ENCODE measurements at places on chromosomes 16 and 17.

GRCh38 chr17:40553694-40554534, 11.4 kb downstream of the CCR7 start:
- DNase-seq: no peak

DNA sequence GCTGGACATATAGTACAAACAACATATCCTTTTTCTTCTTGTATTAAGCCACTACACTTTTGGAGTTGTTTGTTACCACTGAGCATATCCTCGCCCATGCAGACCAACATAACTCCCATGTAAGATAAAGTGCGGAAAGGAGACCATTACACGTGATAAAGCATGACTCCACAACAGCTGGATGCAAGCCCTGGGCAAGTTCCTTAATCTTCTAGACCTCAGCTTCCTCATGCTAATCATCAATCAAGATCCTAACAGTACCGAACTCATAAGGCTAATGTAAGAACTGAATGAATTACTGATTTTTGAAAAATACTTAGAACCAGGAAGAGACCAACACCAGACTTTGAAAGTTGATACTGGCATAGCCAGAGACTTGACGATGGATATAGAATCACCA, 47.0 kb upstream of the GSG1L start:
- no peak for DNase-seq

DNA sequence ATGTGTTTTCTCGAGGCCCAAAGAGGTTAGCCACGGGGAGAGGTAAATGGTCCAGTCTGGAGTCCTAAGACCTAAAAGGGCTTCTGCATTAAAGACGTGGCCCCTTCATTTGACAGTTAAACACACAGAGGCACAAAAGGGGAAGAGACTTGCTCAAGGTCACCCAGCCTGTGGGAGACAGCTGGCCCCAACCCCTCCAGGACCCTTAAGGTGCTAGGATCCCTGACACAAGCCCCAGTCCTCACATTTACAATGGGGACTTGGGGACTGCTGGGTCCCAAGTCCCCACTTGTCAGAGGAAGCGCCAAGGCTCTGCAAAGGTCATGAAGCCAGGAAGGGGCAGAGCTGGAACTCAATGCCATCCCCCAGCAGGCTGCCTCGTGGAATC, 1.7 kb downstream of the ABAT start:
- DNase-seq: no peak

- DNase-seq: peak; percentile 29
These were observed 12.8 kb downstream of the EVPL start for GRCh38 chr17:76014100-76014924.

GRCh38 chr17:50507871-50508572, at the start of gene MYCBPAP:
Gene MYCBPAP, plus strand, starts transcription at chr17:50508439. Its CDS starts 236 bp downstream, at chr17:50508675.
- peak; percentile 83 for DNase-seq

GRCh38 chr17:57987581-57988300, at the start of gene VEZF1:
Gene VEZF1, minus strand, starts transcription at chr17:57988254. Its CDS starts 143 bp downstream, at chr17:57988111.
- peak; percentile 72 for DNase-seq

GRCh38 chr17:83190601-83191387, 111.4 kb downstream of the METRNL start:
- DNase-seq: no peak

DNA sequence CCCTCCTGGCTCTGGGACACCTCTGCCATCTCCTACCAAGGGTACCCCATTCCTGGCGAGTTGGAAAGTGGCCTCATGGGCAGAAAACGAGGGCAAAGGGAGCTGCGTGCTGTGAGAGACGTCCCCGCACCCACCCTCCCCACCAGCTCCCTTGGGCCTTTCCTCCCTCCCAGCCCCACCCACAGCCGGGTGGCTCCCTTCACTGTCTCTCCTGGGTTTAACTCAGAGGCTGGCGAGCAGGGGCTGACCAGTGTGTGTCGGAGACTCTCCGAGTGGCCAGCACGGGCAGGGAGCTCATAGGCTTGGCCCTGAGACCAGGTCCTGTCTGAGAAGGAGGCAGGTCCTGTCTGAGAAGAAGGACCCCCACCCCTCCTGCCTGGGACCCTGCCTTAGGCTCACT, 26.1 kb downstream of the METRNL start:
- DNase-seq: no peak

DNA sequence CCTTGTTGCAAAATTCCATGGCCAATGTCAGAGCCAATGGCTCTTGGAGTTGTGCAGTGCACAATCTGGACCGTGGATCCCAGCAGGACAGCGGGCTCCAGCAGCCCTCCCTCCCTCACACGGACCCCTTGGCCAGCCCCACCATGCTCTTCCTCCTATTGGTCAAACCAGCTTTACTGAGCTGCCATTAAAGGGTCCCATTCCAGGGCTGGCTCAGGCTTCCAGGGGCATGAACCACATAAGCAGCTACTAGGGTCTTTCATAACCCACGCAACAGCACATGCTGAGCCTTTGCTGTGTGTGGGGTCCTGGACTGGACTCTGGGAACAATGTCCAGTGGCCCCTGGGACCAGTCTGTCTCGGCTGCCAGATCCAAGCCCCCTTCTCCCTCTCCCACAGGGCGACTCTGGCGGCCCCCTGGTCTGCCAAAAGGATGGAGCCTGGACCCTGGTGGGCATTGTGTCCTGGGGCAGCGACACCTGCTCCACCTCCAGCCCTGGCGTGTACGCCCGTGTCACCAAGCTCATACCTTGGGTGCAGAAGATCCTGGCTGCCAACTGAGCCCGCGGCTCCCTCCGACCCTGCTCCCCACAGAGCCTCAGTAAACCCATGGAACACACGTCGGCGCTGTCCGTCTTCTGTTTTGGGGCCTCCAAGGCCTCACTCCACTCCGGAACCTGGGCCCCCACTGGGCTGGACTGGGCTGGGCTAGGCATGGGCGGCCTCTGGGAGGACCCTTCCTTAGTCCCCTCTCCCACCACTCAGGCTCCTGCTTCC, 5.7 kb downstream of the CTRB1 start:
- peak; percentile 1 for DNase-seq

DNA sequence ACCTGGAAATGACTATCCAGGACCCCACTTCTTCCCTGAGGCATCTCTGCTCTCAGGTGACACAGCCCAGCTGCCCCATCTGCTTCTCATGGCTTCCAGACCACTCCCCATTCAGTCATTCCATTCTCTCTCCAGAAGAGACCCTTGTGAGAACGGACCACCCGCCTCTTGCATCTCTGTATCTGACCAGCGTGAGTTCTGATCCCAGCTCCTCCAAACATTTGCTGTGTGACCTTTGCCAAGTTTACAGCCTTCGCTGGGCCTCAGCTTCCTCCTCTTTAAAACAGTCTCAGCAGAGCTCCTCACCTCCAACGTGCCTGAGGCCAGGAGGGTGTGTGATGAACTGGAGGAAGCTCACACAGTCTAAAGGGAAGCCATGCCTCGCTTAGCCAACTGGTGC, 39.6 kb downstream of the C16orf82 start:
- DNase-seq: no peak

GRCh38 chr16:85091522-85091910, 20.8 kb downstream of the CIBAR2 start:
- no peak for DNase-seq

DNA sequence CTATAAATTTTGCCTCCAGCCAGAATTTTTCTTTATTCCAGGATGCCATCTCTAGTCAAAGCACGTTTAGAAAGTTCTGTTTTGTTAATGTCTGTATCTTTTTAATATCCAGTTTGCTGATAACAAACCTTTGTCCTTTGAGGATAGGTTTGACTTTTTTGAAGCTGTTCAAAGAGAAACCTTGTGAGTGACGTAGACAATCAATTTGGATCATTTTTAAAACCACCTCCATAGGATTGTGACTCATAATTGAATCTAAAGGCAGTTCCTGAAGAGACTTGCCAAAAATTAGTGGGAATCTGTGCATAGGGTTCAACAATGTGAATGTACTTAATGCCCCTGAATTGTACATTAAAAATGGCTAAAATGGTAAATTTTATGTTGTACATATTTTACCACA, 5.9 kb downstream of the KRT31 start:
- no peak for DNase-seq

DNA sequence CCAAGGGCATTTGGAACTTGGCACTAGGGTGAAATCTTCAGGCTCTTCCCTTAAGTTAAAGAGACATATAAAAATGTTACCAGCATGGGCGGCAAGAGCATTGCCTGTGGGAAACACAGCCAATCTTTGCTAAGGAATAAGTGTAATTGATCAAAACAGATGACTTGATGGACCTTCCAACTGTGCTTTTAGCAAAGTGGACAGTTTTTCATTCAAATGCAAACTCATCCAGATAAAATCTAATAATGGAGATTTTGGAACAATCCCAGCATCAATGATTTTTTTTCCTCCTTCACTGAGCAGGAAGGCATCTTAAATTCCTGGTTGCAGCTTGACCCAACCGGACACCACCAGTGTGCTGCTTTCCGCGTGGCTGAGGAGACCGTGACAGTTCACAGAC, 42.9 kb upstream of the BHLHA9 start:
- DNase-seq: no peak

DNA sequence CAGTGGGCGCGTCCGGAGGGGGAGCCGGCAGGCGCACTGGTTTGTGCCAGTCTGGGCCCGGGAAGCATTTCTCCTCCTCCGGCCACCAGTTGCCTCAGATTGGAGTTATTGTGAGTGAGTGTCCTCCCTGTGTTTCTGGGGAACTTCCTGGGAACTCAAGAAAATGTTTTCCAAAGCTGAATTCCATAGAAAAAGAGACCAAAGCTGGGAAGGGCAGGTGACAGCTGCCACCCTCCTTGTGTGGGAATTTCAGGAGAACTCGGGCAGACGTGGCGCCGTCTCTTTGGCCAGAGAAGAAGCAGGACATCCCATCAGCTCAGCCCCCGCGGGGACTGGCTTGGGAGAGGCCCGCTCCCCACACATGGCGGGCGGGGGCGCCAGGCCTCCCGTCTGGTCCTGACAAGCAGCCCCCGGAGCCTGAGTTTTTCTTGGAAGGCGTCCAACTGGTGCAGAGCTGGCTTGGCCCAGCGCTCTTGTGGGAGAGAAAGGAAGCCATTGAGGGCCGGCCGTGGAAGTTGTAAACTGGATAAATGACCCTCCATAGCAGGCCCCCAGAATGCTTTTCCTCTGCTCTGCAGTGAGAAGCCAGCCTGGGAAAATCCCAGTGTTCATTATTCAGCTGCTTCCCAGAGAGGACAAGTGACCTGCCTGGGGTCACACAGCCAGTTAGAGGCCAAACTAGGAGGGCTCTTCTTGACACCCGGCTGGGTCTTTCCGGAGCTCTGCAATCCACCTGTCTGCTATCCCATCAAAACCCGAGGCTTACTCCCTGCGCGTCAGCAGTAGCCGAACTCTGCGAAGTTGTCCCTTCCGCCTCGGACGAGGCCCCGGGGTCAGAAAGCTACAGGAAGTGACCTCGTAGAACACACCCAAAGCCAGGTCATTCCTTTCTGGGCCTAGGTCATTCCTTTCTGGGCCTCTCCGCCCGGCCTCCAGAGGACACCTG, 39.2 kb upstream of the GSE1 start:
- no peak for DNase-seq

DNA sequence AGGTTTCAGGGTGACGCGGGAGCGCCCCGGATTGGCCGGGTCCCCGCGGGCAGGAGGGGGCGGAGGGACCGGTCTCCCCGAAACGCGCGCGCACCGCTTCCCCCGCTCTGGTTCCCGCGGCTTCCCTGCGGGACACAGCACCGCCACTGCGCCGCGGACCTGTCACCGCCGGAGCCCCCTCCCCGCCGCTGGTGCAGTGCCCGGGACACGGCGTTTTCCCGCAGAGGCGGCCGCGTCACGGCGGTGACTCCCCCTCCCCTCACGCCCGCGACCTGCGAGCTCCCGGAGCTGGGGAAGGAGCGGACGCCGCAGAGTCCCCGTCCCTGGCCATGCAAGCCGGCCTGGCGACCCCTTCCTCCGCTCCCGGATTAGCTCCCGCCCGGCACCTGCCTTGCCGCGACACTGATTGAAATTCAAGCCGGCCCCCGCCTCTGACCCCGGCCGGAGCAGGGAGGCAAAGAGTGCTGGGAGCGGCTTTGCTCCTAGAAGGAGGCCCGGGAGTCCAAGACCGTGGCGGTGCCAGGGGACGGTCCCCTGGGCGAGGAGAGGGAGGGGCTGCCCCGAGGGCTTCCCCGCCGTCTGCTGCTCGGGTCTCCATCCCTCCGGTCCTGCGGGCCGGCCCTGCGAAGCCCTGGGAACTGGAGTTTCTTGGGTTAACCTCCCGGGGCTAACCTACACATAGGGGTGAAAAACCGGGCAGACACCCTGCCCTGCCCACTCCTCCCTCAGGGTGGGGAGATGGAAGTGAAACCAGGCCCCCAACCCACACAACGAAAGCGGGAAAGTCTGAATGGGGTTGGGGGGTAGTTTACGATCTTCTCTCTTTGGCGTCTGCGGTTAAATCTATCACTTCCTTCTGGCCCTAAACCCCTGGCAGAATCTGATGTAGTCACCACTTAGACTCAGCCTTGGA, 1.0 kb downstream of the RHBDL3 start:
- no peak for DNase-seq

GRCh38 chr17:77190576-77190975, 49.8 kb downstream of the SEC14L1 start:
- no peak for DNase-seq

DNA sequence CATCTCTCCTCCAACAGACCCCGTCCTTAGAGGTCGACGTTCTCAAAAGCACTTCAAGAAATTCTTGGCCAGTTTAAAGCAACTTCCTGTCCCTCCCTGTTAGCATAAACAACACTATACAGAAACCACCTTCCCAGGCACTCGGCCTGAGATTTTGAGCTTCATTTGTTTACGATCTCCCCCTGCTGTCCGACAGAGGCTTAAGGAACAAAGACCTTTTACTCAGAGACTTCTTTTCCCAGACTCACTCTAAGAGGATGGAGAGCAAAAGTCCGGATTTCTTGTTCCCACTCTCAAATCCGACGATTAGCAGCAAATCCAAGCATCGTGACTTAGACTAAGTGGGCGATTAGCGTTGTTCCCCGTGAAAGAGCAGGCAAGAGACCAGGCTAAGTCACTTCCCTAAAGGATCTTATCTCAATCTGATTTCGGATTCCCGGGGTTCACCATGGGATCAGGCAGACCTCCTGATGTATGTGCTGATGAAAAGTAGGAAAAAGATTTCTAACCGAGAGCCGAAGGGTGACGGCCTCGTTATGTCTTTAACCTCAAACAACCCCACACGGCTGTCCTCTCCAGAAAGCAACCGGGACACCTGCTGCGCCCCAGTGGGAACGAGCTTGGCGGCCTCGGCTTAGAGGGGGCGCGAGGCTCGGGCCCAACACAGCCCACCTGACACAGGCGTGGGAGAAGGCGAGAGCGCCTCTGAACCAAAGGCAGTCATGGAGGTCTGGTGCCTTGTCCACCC, 598 bp downstream of the INPP5K start:
- peak; percentile 85 for DNase-seq

DNA sequence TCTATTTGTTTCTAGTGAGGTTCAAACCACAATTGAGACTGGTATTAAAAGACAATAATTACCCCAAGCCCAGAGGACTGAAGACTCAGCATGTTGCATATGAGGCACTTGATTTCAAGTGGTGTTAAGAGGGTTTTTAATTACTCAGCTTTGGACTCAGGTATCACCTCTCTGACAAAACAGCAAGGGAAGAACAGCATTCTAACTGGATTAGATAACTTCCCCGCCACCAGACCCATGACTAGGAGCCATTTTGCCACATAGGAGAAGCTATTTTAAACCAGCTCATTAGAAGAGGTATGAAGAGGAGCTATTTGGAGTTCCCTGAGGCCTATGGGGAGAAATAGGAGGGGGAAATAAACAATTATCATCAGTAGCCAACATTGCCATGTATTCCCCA, 226.1 kb upstream of the TOX3 start:
- no peak for DNase-seq

GRCh38 chr16:69131839-69132423, 457 bp downstream of the CHTF8 start:
- DNase-seq: peak; percentile 79

All from HCEC 1CT (cell line).